ENCODE measurements at places on chromosomes 6 and 20. TPM values are rescaled to one million over a fixed set of nuclear protein-coding genes. Genes with fewer than 3 reads are reported as not detected.

Gene ARMC2
- polyA plus RNA-seq, result 14.4 TPM

Gene MTFR2
- 2.9 TPM for polyA plus RNA-seq

DNA sequence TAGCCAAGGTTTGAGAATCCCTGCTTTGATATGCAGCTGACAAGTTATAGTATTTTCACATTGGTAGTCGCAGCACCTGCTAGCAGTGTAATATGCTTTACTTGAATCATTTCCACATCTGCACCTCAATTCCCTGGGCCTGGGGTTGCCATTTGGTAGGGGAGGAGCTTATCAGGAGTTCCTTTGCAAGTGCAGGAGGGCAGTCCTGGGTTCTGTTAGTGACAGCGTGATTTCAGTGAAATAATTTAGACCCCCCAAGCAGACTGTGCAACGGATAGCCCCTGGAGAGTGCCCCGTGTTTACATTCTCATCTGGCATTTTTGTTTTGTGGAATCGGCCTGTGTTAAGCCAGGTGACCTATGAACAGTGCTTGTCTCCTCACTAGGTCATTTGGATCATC lies 6.0 kb downstream of the RAB5IF start:
- no peak for DNase-seq

- no peak for DNase-seq
Measured at GRCh38 chr20:59837623-59838394, 95.6 kb downstream of the SYCP2 start.

Gene RIPPLY2
- polyA plus RNA-seq, result not detected
